ENCODE measurements at places on chromosomes 13 and 19. TPM values are rescaled to one million over a fixed set of nuclear protein-coding genes. Genes with fewer than 3 reads are reported as not detected.

GRCh38 chr13:23365652-23366051 is 67.8 kb downstream of the SACS start:
- DNase-seq = no peak

DNA sequence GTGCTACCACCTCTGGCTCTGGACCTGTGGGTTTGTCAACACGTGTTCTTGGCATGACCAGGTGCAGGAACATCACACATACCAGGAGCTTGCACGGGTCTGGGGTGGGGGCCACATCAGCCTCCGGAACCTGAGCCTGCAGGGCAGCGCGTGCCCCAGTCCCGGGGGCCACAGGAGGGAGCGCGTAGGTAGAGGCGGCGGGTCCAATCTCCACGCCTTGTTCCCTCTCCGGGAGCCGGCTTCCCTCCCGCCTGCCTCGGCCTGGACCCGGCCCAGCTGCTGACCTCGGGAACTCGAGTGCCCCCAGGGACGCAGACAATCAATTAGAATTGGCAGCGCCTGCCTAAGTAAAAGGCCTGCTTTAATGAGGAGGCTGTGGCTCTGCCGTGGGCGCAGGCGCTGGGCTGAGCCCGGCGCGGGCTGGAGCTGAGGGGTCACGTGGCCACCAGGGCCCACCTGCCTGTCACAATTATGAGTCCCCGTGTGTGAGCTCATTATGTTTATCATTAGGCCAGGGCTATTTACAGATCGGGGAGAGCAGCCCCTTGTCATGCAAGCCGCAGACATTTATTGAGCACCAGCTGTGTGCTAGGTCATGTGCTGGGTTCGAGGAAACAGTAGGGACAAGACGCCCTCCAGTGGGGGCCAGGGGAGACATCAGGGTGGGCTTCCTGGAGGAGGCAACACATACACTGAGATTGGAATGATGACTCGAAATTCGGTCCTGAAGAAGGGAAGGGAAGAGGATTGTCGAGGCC is 32.2 kb upstream of the TNFAIP8L1 start:
- DNase-seq = no peak

GRCh38 chr13:41232578-41233480 is 30.5 kb downstream of the MTRF1 start:
- DNase-seq = no peak

DNA sequence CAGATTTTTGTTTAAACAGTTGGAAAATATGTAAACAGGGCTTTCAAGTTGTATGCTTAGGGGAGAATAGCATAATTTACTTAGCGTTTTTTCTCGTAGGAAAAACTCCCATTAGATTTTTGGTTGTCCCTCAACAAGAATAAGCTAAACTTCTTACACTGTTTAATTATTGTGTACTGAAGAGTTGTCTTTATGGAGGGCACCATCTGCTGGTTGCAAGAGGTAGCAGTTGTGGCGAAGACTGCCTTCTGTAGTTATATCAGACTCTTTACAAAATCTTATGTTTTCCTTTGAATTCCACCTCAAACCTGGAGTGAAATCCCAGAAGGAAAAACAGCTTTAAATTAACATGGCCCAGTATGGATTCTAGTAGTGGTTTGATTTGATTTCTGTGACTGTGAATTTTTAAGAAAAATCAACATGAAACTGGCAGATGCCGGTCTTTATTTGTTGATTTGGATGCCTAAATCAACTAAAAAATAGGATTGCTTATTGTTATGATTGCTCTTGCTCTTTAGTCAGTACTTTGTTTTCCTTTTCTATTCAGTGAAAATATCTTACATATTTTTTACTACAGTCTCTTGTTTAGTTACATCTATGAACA is 53.4 kb downstream of the PDS5B start:
- peak; percentile 68 for DNase-seq

GRCh38 chr19:47534628-47535027 is 19.8 kb upstream of the NAPA start:
- no peak for DNase-seq

- DNase-seq = no peak
Observed at GRCh38 chr13:66171920-66172319, 1058.2 kb downstream of the PCDH9 start.

DNA sequence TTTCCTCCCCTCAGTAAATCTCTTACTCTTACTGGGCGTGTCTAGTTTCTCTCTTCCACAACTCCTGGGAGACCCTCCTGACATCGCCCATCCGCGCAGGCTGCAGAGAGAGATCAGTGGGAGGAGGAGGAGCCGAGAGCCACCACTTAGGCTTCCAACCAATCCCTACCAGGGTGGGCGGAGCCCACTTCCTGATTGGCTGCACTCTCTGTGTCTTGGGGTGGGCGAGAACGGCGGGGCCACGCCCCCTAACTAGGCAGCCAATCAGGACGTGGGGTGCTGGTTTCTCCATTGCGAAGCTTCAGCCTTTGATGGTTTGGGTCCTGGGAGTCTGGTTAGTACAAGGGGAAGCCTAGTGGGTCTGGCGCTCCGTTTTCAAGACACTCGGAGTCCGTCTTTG is at the start of gene PMIS2:
Gene PMIS2, plus strand, starts transcription at position 326 of the 400 bp plus-strand sequence. CDS start 87 bp downstream, outside the sequence.
- DNase-seq = no peak

- no peak for DNase-seq
Observed at GRCh38 chr13:46580362-46580839, 27.4 kb downstream of the LRCH1 start.

DNA sequence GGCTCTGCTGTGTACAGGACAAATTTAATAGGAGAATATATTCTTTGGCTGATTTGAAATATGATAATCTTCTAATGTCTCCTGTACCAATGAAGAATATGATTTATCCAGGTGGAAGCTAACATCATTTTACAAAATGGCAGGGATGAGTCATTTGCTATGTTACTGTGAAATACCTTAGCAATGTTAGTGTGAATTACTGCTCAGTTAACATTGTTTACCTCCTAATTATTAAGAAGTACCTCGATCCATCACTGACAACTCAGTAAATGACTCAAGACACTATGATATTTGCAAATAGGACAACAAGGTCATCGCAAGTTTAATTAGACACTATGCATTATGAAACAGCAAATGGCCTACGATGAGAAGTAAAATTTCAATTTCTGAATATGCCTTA is 309.1 kb upstream of the EDNRB start:
- DNase-seq = no peak

GRCh38 chr13:98765996-98766519 is 13.6 kb upstream of the SLC15A1 start:
- DNase-seq = no peak

- no peak for DNase-seq
Observed at GRCh38 chr19:4707956-4708650, 15.5 kb downstream of the DPP9 start.

- peak; percentile 70 for DNase-seq
Observed at GRCh38 chr13:49627831-49628652, at the start of gene ARL11. Gene ARL11 (plus strand): TSS chr13:49628507. CDS start chr13:49630448, 1,941 bp downstream.

DNA sequence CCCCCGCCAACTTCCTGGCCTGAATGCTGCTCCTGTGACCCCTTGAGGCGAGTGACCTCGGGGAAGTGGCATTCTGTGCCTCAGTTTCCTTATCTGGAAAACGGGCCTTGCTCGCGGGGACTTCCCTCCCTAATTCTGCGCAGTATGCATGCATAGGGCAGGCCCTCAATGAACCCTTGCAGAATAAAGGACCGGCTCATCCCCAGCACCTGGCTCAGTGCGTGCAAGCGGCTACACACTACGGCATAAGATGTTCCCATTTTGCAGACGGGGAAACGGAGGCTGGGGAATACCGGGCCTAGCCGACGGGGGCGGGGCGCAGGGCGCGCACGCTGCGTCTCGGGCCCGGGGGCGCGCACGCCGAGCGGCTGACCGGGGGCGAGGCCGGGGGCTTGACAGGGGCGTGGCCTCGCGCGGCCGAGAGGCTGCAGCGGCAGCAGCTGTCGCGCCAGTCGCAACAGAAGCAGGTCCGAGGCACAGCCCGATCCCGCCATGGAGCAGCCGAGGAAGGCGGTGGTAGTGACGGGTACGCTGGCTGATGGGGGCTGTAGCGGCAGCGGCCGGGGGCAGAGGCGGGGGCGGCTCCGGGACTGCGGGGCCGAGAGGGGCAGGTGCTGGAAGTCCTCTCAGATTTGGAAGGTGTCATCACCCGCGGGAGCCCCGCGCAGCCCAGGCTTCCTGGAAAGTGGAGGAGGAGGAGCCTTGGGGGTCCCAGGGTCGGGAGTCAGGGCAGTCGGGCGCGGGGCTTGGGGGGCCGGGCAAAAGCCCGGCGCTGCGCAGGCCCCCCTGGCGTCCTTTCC is at the start of gene PGPEP1:
Gene PGPEP1, plus strand, starts transcription at position 409 of the 800 bp plus-strand sequence. Its CDS starts 84 bp downstream, at position 493.
- DNase-seq = peak; percentile 55

- no peak for DNase-seq
Observed at GRCh38 chr13:90105849-90106496, 1241.5 kb upstream of the MIR17HG start.

- DNase-seq = no peak
Observed at GRCh38 chr13:96629331-96629730, 364.9 kb downstream of the OXGR1 start.

GRCh38 chr13:60790620-60791019 is 393.6 kb downstream of the TDRD3 start:
- DNase-seq = no peak

- no peak for DNase-seq
Observed at GRCh38 chr13:84962849-84963248, 836.4 kb downstream of the SLITRK6 start.

- no peak for DNase-seq
Observed at GRCh38 chr19:12166626-12167025, 3.7 kb downstream of the ZNF136 start.

The SMIM24 gene
- 3.5 TPM for total RNA-seq

The AMH gene
- total RNA-seq = 12.1 TPM

The CHST8 gene
- not detected for total RNA-seq

The FCGBP gene
- 6.2 TPM for total RNA-seq

All from activated CD8-positive, alpha-beta T cell treated with anti-CD3 and anti-CD28 coated beads, Interleukin-2, amount 10 ng/mL, durations not matched to agents 7 days and 5 days (primary cell).